ENCODE measurements at places on chromosomes 13 and 19.

DNA sequence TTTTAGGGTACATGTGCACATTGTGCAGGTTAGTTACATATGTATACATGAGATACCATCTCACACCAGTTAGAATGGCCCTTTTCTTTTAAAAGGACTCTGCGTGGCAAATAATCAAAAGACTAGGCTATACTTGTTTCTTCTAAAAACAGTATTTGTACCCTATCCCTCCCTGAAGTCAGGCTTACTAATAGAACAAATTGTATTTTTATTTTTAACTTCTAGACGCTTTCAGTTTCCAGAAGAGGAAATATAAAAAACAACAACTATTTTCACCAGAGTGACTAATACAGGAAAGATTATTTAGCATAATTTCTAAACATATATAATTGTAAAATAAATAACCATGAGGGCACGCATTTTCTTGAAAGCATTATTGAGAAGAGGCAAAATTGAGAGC, 83.6 kb downstream of the ITGBL1 start:
- DNase-seq = no peak

- no peak for DNase-seq
These were observed 376.7 kb downstream of the OXGR1 start for GRCh38 chr13:96617528-96617927.

DNA sequence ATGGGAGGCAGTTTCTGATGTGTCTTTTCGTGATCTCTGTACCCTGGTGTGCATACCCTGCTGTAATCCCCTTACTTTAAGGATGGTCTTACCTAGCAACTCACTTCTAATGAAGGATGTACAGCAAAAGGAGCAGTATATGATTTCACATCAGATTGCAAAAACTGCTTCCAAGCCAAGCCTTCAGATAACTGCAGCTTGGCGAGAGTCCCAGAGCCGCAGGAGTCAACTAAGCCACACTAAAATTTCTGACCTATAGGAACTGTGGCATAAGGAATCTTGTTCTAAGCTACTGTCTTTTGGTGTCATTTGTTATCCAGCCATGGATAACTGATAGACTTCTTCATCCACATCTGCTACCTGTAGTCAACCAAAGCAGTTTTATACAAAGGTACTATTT, 496.7 kb downstream of the GPC6 start:
- no peak for DNase-seq

- no peak for DNase-seq
These were observed 126.9 kb downstream of the SIPA1L3 start for GRCh38 chr19:38033658-38034491.

- DNase-seq = no peak
These were observed 84.7 kb downstream of the ERCC5 start for GRCh38 chr13:102930566-102930965.

DNA sequence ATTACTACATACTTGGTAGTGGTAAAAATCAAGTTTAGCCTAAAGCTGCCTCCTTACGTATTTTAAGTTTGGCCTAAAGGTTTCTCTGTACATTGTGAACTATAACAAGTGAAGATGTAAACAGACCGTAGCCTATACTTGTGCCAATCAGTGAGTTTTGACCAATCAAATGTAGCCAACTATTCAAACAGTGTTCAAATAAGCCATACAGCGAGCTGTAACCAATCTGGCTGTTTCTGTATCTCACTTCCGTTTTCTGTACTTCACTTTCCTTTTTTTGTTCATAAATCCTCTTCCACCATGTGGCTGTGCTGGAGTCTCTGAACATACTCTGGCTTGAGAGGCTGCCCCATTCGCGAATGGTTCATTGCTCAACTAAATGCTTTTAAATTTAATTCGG, 2504.6 kb downstream of the PCDH9 start:
- DNase-seq = no peak

GRCh38 chr19:15874821-15875474, 22.9 kb downstream of the CYP4F2 start:
- DNase-seq = no peak

DNA sequence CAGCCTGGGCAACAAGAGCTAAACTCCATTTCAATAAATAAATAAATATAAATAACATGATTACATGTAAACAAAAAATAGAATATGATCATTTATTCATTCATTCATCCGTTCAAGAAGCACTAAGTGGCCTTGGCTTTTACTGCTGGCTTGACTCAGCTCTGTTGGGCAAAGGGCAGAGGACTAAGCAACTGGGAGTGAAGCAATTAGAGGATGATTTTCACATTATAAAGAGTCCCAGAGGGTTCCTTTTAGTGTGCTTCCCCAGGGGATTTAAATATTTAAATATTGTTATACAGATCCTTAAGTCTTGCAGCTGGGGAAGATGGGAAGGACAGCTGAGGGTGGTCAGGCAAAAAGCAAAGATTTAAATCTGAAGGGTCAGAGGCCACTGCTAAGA, 34.9 kb upstream of the FLT1 start:
- no peak for DNase-seq

DNA sequence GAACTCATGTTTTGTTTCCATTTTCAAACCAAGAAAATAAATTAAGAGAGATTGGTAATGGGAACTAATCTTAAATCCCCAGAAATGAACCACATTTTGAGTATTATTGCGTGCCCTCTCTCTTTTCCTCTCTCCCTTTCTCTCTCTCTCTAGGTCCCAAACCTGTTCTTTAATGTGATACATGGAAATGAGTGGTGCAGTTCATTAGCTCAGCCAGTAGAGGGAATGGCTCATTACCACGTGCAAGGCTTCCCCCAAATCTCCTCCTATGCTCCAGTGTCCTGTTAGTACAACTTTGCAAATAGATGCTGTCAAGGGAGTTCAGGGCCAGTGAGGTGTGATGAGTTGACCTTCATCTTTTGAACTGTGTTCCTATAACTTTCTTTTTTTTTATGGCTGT, 178.4 kb downstream of the FGF9 start:
- no peak for DNase-seq

- no peak for DNase-seq
These were observed 1.9 kb downstream of the PPP1R12C start for GRCh38 chr19:55115446-55116065.

GRCh38 chr19:34135054-34135800, 37.1 kb upstream of the LSM14A start:
- DNase-seq = no peak

DNA sequence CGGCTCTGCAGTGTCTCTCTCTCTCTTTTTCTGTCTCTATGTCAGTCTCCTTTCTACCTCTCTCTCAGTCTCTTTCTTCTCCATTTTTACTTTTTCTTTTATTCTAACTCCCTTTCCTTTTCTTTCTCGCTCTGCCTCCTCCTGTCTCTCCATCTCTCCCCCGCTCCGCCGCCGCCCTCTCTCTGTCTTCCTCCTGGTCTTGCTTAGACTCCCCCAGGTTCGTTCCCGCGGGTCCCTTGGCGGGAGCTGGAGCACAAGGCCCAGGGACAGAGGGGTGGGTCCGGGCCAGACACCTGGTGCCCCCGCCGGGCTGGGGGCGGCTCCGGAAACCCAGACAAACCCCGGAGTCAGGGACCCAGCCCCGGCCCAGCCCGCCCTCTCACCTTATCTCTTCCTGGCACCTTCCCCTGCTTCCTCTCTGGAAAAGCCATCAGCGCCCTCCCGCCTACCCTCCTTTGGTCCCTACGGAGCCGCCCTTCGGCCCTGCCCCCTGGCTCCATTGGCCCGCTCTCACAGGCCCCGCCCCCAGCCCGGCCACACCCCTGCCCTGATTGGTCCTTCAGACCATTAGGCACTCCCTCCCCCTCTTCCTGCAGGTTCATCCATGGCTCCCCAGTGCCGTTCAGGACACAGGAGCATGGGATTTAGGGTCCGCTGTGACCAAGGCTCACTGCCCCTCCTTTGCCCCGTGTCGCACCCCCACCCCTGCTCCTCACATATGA, 15.4 kb upstream of the NOP53 start:
- no peak for DNase-seq

GRCh38 chr19:35211545-35212230, 16.9 kb downstream of the FAM187B start:
- DNase-seq = peak; percentile 57

DNA sequence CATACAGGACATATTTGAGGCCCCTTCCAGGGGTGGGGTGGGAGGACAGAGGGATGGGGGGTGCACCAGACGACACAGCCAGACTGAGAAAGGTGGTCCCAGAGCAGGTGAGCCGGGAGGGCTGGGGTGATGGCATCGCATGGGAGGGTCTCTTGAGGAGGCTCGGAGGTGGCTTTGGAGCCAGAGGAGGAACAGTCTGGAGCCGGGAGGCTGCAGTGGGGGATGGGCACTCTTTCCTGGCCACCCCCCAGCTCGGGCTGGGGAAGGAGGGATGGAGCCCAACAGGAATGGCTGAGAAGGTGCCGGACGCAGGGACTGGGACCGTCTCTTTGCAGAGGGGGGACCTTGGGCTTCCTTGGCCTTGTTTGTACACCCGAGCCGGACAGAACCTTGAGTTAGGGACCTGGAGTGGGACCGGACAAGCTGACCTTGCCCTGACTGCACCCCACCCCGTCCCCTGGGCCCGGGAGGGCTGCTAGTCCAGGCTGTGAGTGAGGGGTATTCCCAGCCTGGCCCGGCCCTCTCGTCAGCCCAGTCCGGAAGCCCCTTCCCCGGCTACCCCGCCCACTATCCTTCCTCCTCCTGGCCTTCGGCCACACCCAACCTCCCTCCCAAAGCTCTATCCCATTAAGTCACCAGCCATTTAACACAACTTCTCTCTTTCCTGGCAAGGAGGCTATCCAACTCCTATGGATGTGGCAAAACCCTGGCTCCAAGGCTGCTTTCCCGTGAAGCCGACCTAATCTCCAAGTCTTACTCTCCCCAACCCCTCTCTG, 816 bp upstream of the TBXA2R start:
- DNase-seq = no peak

DNA sequence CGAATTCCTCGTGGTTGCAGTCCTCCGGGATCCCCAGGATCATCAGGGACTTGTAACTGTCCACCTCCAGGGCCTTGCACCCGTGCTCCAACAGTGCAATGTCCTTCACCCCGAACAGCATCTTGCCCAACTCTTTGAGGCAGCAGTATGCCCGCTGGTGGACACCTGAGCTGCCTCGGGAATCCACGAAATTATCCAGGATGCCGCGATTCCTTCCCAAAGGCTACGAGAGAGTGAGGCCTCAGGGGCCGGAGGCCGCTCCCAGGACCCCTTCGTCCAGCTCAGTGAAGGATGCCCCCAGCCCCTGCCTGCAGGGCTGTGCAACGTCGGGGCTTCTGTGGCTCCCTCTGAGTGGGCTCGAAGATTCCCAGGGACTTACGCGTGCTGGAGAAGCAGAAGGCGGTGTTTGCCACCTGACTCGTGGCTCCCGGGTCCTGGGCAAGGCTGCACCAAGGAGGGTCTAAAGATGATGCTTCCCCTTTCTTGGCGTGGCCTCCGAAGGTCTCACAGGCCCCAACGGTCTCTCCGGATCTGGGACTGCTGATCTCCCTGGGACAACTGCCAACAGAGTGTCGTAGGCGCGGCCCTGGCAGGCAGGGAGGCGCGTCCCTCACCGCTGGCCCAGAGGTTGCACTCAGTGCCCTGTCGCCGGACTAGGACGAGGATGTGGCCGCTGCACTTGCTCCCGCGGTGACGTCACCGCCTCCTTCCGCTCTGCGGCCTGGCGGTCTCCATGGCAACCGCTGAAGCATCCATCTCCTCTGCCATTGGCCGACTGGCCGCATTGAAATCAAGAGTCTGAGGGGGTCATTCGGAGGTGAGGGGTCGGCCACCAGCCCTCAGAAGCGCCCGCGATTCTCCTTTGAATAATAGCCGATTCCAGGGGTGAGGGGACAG, at the start of gene PNMA8C:
Gene PNMA8C, minus strand, starts transcription at position 698 of the 897 bp plus-strand sequence. Its CDS starts 577 bp downstream, at position 121.
- peak; percentile 27 for DNase-seq

GRCh38 chr13:73731564-73731963, 402.6 kb downstream of the KLF12 start:
- DNase-seq = no peak

- DNase-seq = no peak
These were observed 12.3 kb downstream of the CIB3 start for GRCh38 chr19:16160943-16161560.

DNA sequence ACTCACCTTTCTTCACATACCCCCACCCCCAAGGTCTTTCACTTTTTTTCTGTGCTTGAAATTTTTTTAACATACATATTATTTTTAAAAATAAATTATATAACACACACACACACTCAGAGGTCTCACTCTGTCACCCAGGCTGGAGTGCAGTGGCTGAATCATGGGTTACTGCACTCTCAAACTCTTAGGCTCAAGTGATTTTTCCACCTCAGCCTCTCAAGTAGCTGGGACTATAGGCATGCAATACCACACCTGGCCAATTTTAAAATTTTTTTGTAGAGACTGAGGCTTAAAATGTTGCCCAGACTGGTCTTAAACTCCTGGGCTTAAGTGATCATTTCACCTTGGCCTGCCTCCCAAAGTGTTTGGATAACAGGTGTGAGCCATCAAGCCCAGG, 32.9 kb upstream of the ZNF429 start:
- no peak for DNase-seq

DNA sequence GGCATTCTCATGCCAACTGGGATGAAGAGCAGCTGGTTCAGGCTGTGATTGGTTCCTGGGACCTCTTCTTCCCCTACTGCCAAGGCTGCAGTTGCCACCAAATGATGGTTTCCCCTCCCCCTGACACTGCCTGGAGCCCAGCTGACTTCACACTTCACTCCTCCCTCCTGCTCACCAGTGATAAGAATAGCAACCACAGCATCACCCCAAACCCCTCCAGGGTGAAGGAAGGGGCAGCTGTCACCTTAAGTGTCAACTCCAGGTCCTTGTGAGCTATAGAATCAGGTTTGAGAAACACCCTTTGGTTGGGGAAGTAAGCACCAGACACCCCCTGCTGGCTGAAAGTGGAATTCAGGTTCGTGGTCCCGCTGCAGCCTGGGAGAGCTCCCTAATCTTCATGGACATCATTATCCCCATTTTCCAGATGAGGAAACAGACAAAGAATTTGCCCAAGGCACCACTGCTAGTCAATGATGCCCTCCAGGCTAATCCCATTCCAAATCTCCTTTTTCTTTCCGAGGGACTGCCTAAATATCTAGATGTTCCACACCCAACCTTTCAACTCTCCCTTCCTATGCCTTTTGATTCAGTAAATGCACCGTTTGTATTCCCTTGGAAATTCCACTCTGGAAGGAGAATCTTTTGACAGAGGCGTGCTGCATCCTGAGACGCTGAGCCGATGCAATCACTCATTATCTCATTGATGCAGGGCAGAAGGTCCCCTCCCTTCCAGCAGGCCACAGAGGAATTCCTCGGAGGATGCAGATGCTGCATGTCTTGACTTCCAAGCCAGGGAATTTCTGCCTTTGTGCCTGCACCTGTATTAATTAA, 50.6 kb upstream of the UQCRFS1 start:
- peak; percentile 26 for DNase-seq

- DNase-seq = no peak
These were observed 69.1 kb downstream of the ARHGEF18 start for GRCh38 chr19:7417671-7418324.

- DNase-seq = no peak
These were observed 473 bp upstream of the CERS1 start for GRCh38 chr19:18896421-18896841.

GRCh38 chr19:54481326-54481930, 8.3 kb upstream of the CDC42EP5 start:
- no peak for DNase-seq

DNA sequence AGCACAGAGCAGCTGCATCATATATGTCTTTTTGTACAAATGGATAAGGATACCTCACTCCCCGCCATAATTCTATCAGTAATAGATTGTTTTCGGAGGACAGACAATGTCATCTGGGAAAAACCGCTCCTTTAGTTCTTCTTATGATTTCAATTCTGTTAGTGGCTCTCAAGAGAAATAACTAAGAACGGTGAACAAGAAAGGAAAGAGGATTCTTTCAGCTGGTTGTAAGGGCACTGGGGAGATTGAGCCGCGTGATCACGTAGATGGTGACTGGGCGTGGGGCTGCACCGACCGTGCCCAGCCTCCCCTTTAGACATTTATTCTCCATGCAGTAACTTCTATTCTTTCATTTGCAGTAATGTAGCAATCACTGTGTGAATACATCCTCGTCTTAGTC, 99.4 kb upstream of the PEG3 start:
- no peak for DNase-seq
